NCI-H2171 treated with DMSO at 0.1 percent for 48 hours (cell line): ENCODE measurements at places on chromosomes 11 and 22.
A peak's percentile ranks its signal among the peaks of the same experiment; 100 is the strongest.

DNA sequence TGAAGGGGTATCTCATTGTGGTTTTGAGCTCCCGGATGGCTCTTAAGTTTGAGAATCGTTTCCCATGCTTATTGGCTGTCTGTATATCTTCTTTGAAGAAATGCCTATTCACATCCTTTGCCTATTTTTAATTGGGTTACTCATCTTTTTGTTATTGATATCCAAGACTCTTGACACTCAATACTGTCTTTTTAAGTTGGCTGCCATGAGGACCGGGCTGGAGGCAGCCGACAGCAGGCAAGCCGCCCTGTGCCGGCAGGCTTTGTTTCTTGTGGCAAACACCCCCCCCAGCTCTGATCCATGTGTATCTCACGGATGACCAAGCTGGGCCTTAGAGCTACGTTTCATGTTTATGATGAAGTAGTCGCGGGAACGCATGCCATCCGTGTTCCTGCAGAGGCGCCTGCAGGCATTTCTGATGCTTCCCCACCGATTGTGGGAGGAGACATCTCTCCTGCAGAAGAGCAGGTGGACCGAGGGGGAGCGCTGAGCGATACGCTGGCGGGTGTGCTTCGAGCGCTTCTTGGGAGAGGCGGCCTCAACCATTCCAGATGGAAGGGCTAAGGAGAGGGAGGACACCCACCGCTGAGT lies 95.8 kb downstream of the TBC1D22A start:
- DNase-seq: no peak

GRCh38 chr22:40215266-40215665 lies 37.5 kb downstream of the TNRC6B start:
- DNase-seq: peak; percentile 83

- DNase-seq: no peak
These were observed 28.5 kb upstream of the CSNK1E start for GRCh38 chr22:38345782-38346181.

GRCh38 chr11:16261836-16262644 lies 94.3 kb downstream of the SOX6 start:
- no peak for DNase-seq

DNA sequence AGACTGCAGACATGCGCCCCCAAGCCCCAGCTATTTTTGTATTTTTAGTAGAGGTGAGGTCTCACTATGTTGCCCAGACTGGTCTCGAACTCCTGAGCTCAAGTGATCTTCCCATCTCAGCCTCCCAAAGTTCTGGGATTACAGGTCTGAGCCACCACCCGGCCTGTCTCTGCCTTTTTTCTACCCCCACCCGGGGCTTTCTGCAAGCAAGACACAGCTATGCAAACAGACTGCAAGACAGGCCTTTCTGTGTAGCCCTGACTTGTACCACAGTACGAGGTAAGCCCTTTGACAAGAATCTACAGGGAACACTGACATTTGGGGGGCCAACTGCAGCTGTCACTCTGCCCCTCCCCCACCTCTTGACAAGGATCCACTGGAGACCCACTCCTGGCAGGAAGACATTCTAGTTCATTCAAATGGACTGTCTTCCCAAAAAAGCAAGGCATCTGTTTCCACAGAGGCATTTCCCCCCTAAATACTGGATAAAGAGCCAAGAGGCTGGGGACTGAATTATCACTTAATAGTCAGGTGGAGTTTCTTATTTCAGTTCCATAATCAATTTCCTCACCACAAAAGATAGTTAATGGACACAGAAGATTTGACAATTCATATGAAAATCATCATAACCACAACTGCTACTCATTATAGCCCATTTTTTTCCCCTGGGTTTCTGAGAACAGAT lies 118.2 kb downstream of the ABTB2 start:
- DNase-seq: no peak

DNA sequence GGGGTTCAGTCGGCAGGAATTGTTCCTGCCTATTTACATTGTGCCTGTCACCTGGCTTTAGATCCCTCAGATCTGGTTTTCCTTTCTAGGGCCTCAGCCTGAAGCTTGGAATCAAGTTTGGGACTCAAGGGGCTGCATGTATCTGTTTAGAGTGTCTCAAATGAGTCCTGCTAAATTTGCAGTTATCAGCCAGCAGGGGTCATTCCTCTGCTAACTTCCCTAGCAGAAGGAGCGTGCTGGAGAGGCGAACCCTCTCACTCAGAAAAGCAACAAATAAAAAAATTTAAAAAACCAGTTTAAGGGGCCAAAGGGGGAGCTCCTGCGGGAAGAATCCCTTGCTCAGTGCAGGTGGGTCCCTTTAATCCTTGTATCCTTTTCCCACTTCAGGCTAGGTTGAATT lies 1220.2 kb downstream of the JRKL start:
- no peak for DNase-seq

GRCh38 chr11:122123263-122123929 lies 7.4 kb upstream of the BLID start:
- no peak for DNase-seq

- no peak for DNase-seq
These were observed 11.1 kb upstream of the OSM start for GRCh38 chr22:30277547-30278344.

- no peak for DNase-seq
These were observed 198.5 kb downstream of the MSANTD4 start for GRCh38 chr11:105823495-105824033.

GRCh38 chr11:47398551-47398950 lies 9.8 kb upstream of the SLC39A13 start:
- DNase-seq: no peak

DNA sequence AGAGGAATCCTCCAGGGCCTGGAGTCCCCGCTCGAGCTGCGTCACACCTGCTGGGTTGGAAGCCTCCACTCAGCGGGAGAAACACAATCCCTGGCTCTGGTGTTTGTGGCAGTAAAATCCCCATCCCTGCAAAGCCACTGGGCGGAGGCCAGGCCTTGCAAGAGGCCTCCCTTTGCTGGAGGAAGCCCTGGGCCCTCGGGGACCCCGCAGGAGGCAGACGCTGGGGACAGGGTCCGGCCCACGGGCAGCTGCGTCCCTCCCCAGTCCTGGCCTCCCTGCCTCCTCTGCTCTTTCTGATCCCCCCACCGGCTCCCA lies 194.7 kb downstream of the BRD1 start:
- no peak for DNase-seq

- no peak for DNase-seq
These were observed 434.7 kb downstream of the TBC1D22A start for GRCh38 chr22:47196881-47197772.

- no peak for DNase-seq
These were observed 68.4 kb upstream of the SEPTIN5 start for GRCh38 chr22:19645905-19646304.

DNA sequence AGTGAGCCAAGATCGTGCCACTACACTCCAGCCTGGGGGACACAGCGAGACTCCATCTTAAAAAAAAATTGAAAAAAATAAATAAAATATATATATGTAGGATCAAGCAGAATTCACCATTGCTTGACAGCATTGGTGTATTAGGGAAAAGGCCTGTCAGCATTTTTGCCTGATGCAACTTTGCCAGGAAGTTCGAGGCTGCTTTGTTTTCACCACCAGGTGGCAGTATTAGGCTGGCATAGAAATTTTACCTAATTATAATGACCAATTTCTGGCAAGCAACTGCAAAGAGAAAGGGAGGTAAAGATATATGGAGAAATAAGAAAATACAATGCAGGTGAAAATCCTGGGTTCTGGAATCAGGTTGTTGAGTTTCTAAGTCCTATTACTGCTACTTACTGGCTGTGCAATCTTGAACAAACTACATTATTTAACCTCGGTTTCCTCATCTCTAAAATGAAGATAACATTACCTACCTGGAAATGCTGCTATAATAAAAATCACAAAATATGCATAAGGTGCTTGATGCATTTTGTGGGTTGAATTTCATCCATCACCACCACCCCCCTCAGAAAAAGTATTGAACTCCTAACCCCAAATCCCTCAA lies 24.7 kb downstream of the LAYN start:
- peak; percentile 69 for DNase-seq

- no peak for DNase-seq
These were observed 48.7 kb upstream of the ARFGAP3 start for GRCh38 chr22:42905702-42906183.

DNA sequence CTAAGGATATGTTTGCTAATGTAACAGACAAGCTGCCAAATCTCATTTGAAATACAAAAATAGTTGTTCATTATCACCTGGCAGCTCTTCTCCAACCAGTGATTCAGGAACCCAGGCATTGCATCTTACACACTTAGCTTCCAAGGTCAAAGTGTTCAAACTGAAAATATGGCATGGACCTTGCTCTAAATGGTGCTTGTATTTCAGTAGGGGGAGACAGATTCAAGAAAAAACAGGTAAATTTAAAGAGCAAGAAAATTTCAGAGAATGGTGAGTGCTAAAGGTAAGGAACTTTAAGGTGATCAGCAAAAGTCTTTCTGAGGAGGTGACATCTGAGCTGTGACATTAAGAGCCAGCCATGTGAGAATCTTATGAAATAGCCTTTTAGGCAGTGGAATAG lies 82.8 kb upstream of the E2F8 start:
- DNase-seq: no peak

GRCh38 chr22:33565580-33565995 lies 354.7 kb downstream of the LARGE1 start:
- no peak for DNase-seq

DNA sequence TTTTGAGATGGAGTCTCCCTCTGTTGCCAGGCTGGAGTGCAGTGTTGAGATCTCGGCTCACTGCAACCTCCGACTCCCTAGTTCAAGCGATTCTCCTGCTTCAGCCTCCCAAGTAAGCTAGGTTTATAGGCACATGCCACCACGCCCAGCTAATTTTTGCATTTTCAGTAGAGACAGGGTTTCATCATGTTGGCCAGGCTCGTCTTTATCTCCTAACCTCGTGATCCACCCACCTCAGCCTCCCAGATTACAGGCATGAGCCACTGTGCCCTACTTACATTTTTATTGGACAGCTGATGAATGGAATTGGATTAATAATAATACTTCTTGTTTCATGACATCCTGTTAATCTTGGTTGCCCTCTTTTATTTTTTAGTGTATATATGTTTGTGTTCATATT lies 3.0 kb upstream of the MRGPRD start:
- DNase-seq: no peak

- DNase-seq: no peak
These were observed 166.8 kb downstream of the TEAD1 start for GRCh38 chr11:12840871-12841660.

- peak; percentile 22 for DNase-seq
These were observed 7.3 kb downstream of the PACSIN2 start for GRCh38 chr22:43007519-43008102.

DNA sequence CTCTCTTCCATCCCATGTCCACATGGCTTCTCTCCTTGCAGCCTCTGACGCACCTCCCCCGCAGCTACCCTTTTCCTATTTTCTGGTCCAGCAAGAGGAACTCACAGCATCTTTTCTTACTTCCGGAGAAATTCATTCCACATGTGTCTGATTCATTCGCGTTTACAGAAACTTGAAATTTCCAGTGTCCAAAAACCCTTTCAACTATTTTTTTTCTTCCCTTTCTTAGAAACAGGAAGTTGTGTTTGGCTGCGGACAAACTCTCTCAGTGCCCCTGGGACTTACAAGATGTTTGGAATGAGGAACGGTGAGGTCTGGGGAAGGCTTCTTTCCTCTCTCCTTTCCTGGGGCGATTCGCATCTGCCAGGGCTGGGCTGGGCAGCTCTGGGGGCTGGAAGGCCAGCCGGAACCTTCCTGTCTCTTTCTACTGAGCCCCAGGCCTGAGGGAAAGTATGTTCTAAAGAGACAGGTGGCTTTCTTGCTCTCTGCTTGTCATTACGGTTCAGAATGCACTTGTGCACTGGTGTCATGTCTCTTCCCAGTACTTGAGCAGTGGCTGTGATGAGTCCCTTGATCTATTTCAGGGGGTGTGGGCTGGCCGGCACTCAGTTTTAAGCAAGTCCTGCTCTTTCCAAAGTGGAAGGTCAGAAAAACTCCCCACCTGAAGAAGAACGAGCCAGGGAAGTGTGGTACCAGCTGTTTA lies 27.5 kb downstream of the ADAMTS8 start:
- no peak for DNase-seq

DNA sequence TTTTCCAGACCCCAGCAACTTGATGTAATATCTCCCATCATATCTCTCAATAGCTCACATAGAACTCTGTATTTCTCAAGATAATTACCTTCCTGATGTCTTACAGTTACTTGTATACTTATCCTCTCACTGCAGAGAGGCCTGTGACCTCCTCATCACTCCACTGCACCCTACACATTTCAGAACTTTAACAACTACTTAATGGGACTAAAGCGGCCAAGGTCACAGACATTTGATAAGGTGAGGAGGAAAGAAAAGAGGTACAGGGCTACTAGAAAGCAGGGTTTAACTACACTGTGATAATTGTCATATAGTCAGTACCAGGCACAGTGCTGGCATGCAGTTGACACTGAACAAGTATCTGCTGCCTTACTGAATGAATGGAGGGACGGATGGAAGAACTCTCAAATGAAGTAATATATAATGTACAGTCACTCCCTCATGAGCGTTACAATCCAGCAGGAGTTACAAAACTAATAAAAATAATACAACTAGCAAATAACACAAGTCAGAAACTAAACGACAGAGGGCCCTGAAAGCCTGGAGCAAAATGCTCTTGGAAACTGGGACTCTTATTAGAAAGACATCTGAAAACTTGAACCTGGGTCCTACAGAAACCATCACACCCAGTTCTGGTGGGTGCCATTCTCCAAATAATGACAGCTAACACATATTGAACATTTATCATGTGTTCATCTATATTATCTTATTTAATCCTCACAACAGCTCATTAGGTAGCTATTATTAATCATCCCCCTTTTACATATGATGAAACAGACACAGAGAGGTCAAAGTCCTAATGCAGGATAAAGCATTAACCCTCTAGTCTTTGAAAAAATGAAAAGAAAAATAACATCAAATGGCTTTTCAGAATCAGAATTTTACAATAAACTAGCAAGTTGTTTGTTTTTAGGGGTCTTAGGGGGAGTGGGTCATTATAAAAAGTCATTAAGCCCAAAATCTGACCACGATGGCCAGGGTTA lies 14.3 kb downstream of the PI4KA start:
- DNase-seq: no peak

GRCh38 chr11:91846002-91846401 lies 378.6 kb upstream of the FAT3 start:
- DNase-seq: no peak

GRCh38 chr11:45335434-45335833 lies 49.3 kb upstream of the SYT13 start:
- DNase-seq: no peak

- DNase-seq: no peak
These were observed 509.0 kb upstream of the LARGE1 start for GRCh38 chr22:34429314-34429713.

DNA sequence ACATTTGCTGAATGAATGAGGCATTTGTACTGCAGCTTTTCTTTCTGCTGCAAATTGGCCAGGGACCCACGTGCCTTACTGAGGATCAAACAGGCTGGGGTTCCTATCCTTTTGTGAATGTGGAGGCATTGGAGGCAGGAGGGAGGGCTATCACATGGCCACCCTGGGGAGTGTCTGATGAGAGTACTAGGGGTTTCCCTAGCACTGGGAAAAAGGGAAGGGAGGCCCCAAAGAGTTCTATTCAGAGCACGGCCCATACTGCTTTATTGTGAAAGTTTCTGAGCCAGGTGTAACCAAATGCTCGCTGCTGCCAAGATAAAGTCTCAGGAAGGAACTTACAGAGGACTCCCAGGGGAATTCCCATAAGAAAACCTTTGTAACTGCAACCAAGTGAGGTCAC lies 78.4 kb upstream of the ANO1 start:
- DNase-seq: no peak

- peak; percentile 30 for DNase-seq
These were observed 10.4 kb upstream of the HSPA8 start for GRCh38 chr11:123072332-123072761.

- DNase-seq: no peak
These were observed 308.7 kb downstream of the DCDC1 start for GRCh38 chr11:31060880-31061279.

- DNase-seq: no peak
These were observed 24.7 kb downstream of the NCF4 start for GRCh38 chr22:36885474-36885873.
